Parietal lobe (tissue), 2 donors: ENCODE measurements at places on chromosomes 2 and 18. TPM values are rescaled to one million over a fixed set of nuclear protein-coding genes. Genes with fewer than 3 reads are reported as not detected.

Gene CD8B
- not detected for total RNA-seq

Gene SLC5A7
- total RNA-seq: 1.3 TPM

Gene UGT1A3
- not detected for total RNA-seq

Gene PTGR3
- total RNA-seq: 15.0 TPM

Gene AGXT
- total RNA-seq: not detected

Gene CD207
- not detected for total RNA-seq

Gene ARL4C
- total RNA-seq: 48.5 TPM

Gene PIEZO2
- 2.8 TPM for total RNA-seq
